ENCODE measurements at places on chromosomes 2 and 18.

- DNase-seq = no peak
Observed at GRCh38 chr2:84729224-84729623, 151.7 kb downstream of the TRABD2A start.

DNA sequence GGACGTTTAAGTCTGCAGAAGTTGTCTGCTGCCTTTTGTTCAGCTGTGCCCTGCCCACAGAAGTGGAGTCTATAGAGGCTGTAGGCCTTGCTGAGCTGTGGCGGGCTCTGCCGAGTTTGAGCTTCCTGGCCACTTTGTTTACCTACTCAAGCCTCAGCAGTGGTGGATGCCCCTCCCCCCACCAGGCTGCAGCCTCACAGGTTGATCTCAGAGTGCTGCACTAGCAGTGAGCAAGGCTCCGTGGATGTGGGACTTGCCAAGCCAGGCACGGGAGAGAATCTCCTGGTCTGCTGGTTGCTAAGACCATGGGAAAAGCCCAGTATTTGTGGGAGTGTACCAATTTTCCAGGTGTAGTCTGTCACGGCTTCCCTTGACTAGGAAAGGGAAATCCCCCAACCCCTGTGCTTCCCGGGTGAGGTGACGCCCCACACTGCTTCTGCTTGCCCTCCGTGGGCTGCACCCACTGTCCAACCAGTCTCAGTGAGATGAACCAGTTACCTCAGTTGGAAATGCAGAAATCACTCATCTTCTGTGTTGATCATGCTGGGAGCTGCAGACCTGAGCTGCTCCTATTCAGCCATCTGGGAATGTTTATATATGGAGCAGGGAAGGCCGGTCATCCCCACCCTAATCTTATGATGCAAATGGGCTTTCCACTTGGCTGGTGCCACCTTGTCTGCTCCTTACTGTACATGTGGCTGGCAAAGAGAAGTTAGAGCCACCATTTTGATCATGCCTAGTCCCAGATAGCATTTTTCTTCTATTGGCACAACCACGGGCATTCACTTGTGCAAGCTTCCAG is 156.9 kb upstream of the ITGA6 start:
- no peak for DNase-seq

DNA sequence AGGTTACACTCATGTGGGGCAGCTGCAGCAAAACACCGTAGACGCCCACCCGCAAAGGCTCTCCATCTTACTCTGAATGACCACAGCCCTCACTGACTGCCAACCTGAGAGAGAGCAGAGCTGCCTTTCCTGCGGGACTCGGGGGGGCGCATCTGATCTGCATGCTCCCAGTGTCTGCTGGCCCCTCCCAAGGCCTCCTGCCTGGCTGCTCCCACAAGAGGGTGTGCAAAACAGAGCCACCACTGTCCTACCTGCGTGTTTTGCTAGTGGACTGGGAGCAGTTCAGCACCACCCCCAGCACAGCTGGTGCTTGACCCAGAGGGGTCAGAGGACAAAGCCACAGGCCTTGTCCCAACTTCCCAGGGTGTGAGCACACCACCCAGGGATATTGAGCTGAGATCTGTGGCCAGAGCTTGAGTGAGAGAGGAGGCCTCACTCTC is 76.4 kb downstream of the MYO3B start:
- no peak for DNase-seq

- DNase-seq = no peak
Observed at GRCh38 chr2:134361648-134362047, 107.8 kb downstream of the MGAT5 start.

DNA sequence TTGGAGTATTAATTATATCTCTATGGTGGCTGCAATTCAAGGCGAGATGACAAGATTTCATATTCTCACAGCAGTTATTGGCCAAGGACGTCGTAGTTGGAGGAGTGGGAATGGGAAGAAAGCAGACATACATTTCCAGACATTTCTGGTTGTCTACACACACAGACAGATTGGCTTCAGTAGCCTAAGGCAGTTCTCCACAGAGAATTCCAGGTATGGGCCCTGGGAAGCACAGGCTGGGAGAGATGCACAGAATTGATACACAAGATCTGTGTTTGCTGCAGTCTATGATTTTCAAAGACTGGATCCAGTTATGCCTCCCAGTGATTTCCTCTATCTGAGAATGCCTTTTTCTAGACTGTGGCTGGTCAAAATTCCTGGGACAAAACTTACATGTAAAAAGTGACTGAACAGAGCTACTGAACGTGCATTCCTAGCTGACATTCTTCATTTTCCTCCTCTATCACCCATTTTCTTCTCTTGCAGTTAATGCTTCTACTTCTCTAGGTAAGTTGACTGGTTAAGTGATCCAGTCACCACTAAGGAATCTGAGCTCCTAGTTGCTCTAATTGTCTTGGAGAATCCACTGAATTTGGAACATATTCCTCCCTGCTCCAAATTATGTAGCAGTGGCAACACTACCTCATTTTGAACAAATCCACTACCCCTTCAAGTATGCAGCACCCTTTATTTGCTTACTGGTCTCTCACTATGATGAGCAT is 386.7 kb upstream of the CDH7 start:
- no peak for DNase-seq

DNA sequence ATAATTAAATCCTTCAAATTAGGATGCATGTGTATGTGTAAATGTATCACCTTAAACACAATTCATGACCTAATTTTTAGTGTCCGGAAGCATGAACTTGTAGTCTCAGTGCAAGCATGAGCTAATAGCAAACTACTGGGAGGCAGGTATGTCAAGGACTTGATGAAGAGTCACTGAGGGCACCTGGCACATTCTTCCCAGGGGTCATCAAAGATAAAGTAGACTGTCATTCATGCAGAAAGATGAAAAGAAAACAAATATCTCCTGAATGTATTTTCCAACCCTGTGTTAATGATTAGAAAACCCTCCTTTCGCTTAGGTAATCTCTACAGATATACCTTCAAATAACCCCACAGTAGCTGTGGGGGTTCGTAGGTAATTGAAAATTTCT is 234.9 kb downstream of the SOCS6 start:
- no peak for DNase-seq

GRCh38 chr18:77487951-77488740 is 238.5 kb downstream of the GALR1 start:
- DNase-seq = no peak

DNA sequence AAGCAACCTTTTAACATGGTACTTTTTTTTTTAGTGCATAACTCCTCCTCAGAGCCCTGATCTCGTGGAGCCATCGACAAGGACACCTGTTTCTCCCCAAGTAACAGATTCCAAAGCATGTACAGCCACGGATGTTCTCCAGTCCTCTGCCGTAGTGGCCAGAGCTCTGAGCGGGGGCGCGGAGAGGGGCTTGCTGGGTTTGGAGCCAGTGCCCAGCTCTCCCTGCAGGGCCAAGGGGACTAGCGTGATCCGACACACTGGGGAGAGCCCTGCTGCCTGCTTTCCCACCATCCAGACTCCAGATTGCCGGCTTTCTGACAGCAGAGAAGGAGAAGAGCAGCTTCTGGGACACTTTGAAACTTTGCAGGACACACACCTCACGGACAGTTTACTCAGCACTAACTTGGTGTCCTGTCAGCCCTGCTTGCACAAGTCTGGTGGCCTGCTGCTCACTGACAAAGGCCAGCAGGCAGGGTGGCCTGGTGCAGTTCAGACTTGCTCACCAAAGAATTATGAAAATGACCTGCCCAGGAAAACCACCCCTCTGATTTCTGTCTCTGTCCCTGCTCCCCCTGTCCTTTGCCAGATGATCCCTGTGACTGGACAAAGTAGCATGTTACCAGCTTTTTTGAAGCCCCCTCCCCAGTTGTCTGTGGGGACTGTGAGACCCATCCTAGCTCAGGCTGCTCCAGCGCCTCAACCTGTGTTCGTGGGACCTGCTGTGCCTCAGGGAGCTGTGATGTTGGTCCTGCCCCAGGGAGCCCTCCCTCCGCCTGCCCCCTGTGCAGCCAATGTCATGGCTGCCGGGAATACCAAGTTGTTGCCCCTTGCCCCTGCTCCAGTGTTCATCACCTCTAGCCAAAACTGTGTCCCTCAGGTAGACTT is 4.5 kb downstream of the KLF11 start:
- no peak for DNase-seq

- DNase-seq = no peak
Observed at GRCh38 chr18:24734058-24734457, 273.6 kb downstream of the HRH4 start.

DNA sequence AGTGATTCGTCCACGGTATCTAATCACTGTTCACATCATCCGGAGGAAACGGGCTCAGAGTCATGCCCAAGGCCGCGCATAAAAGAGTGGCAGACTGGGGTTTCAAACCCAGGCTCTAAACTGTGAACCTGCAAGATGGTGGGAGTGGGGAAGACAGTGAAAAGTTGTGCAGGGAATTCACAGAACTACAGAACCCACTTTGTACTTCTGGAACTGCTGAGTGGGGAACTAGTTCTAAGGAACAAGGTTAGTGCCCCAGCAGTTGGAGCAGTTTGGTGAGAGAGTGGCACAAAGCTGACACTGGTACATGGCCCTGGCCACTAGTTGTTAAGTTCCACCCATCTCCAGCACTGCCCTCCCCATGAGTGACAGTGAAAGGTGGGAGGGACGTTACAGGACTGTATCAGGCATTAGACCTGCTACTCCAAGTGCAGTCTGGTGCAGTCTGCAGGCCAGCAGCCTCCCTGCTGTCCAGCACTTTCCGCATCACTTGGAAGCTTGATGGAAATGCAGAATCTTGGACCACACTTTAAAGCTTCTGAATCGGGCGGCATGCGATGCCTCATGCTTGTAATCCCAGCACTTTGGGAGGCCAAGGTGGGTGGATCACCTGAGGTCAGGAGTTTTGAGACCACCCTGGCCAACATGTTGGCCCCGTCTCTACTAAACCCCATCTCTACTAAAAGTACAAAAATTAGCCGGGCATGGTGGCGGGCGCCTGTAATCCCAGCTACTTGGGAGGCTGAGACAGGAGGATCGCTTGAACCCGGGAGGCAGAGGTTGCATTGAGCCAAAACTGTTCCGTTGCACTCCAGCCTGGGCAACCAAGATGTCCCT is 47.3 kb downstream of the C2orf42 start:
- no peak for DNase-seq

GRCh38 chr18:49944663-49945062 is 131.3 kb upstream of the ACAA2 start:
- DNase-seq = no peak

DNA sequence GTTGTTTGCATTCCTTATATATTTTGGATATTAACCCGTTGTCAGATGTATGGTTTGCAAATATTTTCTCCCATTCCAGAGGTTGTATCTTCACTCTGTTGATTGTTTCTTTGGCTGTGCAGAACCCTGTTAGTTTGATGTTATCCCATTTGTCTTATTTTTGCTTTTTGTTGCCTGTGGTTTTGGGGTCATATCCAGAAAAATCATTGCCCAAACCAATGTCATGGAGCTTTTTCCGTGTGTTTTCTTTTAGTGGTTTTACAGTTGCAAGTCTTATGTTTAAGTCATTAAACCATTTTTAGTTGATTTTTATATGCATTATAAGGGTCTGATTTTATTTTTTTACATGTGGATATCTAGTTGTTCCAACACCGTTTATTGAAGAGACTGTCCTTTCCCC is 35.8 kb downstream of the PPIG start:
- DNase-seq = no peak

GRCh38 chr2:29808321-29808720 is 113.1 kb downstream of the ALK start:
- DNase-seq = no peak

DNA sequence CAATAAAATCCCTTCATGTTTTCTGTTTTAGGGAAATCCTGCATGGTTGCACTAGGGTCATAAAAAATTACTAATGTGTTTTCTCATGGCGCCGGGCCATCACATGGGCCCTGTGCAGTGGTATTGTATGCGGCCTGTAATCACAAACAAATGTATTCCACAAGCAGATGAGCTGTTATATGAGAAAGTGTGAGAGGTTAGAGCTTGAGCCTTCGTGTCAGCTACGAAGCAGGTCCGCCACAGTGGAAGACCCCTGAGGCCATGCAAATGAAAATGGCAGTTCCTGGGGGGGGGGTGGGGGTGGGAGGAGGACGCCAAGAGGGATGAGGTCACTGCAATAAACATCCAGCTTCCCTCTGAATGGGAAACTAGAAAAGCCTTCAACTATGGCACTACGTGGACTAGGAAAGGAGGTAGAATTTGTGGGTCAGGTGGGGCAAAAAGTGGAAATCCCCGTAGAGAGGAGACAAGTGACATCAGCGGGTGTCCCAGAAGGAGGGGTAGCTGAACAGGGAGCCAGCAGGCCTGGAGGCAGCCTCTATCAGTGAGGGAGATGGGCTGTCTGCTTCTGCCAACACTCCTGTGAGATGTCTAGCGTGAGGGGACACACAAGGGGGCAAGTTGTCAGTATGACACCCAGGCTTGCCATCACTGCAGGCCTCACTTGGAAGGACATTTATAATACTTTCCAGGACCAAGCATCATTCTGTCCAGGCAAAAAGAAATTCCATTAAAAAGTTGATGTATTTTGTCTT is 130.3 kb upstream of the CTAGE1 start:
- DNase-seq = no peak

- DNase-seq = no peak
Observed at GRCh38 chr2:223221139-223221835, 169.3 kb downstream of the KCNE4 start.

DNA sequence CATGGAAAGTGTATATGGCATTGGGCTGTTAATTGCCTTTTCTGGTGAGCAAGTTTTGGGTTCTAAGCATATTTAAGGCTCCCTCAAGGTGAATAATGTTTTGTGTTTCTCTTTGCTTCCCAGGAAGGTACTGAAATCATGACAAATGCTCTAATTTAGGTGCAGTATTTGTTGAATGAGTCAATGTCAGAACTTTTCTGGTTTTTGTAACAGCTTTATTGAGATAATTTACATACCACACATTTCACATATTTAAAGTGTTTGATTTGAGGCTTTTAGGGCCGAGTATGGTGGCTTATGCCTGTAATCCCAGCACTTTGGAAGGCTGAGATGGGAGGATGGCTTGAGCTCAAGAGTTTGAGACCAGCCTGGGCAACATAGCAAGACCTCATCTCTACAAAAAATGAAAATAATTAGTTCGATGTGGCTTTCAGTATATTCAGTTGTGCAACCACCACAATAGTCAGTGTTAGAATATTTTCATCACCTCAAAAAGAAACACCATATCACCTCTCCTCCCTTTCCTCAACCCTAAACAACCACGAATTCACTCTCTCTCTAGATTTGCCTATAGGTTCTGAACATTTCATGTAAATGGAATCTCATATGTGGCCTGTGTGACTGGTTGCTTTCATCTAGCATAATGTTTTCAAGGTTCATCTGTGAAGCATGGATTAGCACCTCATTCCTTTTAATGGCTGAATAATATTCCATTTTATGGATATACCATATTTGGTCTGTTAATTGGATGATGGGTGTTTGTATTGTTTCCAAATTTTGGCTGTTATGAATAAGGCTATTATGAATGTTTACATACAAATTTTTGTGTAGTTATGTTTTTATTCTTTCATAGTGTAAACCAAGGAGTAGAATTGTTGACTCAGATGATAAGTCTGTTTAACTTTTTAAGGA is 54.9 kb downstream of the MGAT5 start:
- no peak for DNase-seq

GRCh38 chr2:222862106-222862908 is 1.5 kb downstream of the ACSL3 start:
- no peak for DNase-seq

GRCh38 chr2:127094509-127095366 is 12.2 kb downstream of the BIN1 start:
- no peak for DNase-seq
